Esophagus (tissue), 2 donors: ENCODE measurements at places on chromosomes 7 and 10. TPM values are rescaled to one million over a fixed set of nuclear protein-coding genes. Genes with fewer than 3 reads are reported as not detected.

Gene TRIL
- 0.55 TPM for polyA plus RNA-seq

Gene GSDME
- polyA plus RNA-seq: 1.1 TPM

Gene CNNM1
- polyA plus RNA-seq: 0.61 TPM

Gene SPAG6
- polyA plus RNA-seq: not detected

Gene ATOH7
- polyA plus RNA-seq: not detected

Gene TLL2
- polyA plus RNA-seq: 0.08 TPM

Gene COPS6
- 119 TPM for polyA plus RNA-seq
